BJ (cell line): ENCODE measurements at places on chromosomes 5 and 9.

GRCh38 chr5:40356248-40356647, 323.5 kb upstream of the PTGER4 start:
- DNase-seq = no peak

DNA sequence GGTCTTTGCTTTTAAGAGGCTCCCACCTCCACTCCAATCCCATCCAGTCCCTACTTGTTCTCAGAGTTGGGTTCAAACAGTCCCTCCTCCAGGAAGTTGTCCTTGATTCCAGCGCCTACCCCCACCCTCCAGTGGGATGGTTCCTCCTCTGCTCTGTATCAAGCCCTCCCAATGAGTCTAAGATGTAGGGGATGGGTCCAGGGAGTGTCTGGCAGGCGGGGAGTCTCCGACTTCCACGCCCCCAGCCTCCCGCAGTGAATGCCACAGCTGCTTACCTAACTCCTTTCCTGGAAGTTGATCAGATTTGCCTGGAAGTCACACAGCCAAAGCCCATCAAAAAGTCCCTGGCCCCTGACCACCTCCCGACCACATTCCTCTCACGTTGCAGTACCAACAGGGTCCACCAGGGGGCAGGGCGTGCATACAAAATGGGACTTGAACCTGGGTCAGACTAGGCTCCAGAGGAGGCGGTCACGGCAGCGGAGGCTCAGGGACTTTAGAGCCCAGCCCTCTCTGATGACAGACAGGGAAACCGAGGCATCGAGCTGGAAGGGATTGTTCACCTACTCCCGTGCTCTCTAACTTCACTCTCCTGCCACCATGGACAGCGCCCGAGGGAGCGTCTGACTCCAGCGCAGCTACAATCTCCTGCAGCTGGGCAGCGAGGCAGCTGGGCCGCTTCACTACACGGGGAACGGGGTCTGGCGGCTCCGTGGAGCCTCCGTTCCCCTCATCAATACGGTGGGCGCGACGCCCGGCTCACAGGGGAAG, 25.0 kb upstream of the TDRD7 start:
- DNase-seq = no peak

DNA sequence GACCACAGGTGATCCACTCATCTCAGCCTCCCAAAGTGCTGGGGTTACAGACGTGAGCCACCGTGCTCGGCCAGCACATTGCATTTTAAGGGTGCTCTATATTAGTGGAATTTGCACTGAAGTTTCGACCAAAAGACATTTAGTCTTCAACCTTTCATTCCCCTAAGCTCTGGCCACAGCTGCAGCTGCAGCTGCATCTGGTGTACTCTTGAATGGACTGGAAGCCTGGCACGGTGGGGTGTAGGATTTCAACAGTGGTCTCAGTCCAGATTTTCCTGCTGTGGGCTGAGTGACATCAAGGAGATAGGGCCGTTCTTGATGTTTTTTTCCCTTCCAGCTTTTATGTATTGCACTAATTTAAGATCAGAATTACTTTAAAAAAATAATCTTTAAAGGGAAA, 255.2 kb downstream of the PDZD2 start:
- DNase-seq = no peak

- DNase-seq = no peak
These were observed 39.2 kb upstream of the RAB3C start for GRCh38 chr5:58543723-58544122.

- no peak for DNase-seq
These were observed 208.3 kb downstream of the SPATA31D1 start for GRCh38 chr9:82196622-82197441.

- DNase-seq = no peak
These were observed 20.8 kb downstream of the PHF2 start for GRCh38 chr9:93597142-93597706.

DNA sequence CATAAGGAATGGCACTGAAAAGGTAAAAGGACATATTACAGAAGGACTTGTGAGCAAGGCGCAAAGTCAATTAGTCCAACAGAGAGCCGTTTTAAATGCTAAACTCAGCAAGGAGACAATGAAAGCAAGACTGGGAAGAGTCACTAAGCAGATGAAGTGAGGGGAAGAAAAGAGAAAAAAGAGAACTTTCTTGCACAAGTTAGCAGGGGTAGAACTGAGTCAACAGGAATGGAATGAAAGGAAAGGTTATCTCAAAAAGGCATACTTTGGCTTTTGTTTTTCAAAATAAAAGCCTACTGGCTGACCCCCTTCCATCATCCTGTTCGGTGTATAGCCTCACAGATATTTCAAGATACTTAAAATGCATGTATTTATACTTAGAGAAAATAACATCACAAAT, 75.0 kb downstream of the NR6A1 start:
- DNase-seq = no peak

DNA sequence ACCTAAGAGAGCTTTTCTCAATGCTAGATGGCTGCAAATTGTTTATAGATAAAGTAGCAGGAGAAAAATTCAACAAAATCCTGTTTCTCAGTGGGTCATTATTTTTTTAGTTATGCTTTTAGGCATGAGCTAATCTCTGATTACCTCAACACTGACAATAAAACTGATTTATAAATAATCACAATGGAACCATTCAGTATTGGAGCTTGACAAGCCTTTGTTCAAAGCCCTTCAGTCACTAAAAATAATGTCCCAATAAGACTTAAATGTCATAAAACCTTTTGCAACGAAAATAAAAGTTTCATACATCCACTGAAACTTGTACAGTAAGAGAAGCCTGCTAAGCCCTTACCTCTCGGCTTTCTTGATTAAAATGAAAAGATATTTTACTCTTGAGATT, 27.2 kb downstream of the PTPDC1 start:
- no peak for DNase-seq

DNA sequence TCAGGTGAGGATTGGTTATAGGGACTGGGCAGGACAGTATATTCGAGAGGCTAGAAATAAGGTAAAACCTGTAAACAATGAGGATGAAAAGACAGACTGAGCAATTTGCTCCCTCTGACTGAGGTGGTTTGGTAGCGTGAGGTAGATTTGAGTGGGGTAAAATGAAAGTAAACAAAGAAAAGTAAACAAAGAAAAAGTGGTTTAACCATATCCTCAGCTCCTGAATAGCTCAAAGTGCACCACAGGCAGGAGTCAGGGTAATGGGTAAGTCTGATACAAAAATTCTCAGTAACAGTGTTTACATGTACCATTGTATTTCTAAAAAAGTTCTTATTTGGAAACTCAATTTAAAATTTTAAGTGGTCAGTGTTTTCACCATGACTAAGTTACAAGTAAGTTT, 203.1 kb upstream of the ARRDC3 start:
- no peak for DNase-seq

- no peak for DNase-seq
These were observed 80.8 kb upstream of the ARAP3 start for GRCh38 chr5:141762790-141763368.

DNA sequence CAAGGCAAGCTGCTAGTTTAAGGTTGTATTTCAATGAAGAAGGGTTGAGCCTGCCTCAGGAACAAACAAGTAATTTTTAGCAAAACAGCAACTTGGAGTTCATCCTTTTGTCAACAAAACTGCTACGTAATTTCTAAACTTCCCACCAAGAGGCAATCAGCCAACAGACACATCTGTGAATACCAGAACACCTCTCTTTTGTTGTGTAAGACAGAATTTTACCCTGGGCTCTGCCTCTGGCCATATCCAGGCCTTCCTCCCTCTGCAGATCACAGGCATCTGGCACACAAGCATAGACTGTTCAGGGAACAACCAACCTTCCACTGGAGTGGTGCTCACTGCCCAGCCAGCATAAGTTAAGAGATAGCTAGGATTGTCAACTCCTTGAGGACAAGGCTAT, 409.0 kb downstream of the SPOCK1 start:
- no peak for DNase-seq

GRCh38 chr5:106862450-106863193, 808.1 kb downstream of the EFNA5 start:
- no peak for DNase-seq

GRCh38 chr9:123339666-123340510, 16.1 kb upstream of the CRB2 start:
- DNase-seq = no peak

- no peak for DNase-seq
These were observed 38.0 kb downstream of the PAX5 start for GRCh38 chr9:36995927-36996705.

- no peak for DNase-seq
These were observed 112.7 kb downstream of the RORB start for GRCh38 chr9:74609671-74610405.

GRCh38 chr5:88707216-88707965, 175.6 kb downstream of the MEF2C start:
- DNase-seq = no peak

DNA sequence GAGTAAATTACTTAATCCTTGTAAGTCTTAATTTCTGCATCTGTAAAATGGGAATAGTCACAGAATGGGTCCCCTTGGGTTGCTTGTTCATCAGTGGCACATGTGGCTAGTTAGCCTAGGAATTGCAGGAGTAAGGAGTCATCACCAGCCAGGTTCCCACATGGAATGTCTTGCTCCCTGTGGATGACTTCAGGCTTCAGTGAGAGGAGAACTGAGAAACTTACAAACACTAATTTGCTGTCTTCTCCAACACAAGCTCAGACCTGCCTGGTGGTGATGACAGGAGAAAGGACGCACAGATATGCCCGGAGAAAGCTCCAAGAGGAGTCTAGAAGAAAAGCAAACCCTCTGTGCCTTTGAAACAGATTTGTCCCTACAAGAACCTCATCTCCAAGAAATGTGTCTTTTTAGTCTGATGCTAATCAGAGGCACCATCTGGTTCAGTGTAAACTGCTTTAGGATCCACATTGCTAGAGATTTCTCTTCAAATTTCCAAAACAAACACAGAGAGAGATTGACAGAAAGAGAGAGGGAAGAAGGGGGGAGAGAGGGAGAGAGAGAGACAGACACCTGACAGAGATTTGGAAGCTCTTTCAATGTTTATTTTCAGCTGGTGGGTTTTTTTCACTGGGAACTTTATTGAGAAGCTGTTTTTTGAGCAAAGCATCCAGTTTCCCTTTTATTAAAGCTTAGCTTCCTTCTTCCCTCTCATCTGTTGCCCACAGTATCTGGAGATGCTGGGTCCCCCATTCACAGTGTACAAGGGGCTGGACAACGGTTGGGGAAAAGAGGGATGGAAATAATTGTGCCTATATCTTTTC, 128.3 kb downstream of the DOCK2 start:
- DNase-seq = no peak

DNA sequence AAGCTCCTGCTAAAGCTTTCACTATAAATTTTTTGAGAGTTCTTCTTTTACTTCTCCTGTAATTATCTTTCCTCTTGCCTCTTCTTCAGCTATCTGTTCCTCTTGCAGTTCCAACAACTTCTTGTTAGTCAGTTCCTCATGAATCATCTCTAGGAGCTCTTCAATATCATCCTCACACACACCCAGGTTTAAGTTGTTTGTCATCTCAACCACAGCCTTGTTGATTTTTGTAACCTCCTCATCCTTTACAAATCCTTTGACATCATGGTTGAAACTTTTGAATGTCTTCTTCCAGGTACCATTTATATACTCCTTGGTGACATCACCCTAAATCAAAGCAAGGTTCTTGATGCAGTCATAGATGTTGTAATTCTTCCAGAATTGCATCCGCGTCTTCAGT, 106.3 kb upstream of the MAMDC2 start:
- DNase-seq = no peak

- no peak for DNase-seq
These were observed 14.7 kb downstream of the ENC1 start for GRCh38 chr5:74625742-74626241.

DNA sequence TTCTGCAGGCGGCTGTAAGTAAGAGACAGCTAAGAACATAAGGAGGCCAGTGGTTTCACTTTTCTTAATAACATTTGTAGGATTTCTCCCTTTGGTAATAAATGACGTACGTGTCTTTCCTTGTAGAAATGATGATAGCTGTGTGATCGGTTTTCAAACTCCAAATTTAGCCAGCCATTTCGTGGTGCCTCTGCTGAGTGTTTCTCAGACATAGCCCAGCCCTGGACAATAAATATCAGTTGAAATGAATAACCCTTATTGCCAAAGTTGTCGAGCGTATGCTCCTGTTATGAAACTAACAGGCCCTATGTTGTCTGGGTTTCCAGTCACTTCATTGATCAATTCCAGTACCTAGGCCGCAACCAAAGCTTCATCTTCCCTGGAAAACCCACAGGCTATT, 75.0 kb upstream of the MSX2 start:
- DNase-seq = no peak

DNA sequence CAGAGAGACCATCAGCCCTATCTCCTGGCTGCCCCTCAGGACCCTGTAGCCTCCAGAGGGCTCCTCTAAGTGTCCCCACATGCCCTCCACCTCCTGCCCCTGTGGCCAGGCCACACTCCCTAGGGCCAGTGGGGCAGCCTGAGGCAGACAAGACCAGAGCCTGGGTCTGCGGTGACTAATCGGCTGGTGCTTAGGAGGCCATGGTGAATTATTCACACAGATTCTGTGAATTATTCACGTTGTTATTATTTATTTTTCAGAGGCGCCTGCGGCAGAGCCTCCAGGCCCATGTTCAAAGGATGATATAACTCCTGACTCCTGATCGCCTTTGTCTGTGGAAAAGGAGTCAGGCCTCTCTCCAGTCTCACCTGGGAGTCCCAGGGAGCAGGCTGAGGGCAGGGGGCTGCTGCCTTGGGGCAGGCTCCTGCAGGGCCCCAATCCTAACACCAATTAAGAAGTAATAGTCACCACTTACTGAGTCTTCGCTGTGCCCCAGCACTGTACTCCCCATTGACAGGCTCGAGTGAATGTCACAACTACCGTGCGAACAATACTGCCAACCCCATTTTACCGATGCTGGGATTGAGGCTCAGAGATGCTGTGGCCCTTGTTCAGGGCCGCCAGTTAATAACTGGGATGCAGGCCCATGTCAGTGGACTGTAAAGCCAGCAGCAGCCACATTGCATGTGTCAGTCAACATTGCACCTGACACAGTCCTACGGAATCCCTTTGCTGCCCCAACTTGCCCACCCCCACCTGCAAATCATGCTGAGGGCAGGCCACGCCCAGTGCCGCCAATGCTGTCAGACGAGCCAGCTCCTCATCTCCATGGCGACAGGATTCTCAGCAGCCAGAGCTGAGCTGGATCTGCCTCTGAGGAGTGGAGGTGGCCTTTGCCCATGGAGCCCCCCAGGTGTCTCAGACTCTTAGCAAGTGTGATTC, 94.9 kb downstream of the PCDH1 start:
- DNase-seq = no peak

DNA sequence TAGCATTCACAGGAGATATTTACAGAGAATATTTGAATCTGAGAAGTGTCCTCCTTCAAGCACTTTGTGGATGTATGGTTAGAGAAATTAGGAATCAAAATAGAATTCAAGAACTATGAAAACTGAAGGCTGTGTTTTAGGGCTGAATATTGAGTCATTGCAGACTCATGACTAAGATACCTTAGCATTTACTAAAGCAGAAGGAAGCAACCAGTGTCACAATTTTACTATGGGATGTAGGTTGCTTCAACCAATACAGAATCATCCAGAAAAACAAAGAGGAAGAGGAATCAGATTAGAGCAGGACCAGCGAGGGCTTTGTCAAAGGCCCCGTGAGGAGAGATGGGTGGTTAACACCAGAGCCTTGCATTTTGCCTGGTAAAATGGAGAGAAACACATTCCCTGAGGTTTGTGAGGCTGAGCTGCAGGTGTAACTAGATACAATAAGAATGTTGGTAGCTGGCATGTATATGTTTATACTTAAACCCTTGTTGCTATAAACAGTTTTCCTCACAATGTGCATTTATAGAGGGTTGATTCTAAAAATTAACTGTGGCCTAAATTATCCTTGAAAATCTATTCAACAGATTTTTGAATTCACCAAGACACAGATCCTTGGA, 518.1 kb downstream of the AGTPBP1 start:
- DNase-seq = no peak

GRCh38 chr5:149887622-149888183, 56.9 kb downstream of the PDE6A start:
- no peak for DNase-seq

GRCh38 chr5:78566747-78567425, 81.7 kb downstream of the LHFPL2 start:
- no peak for DNase-seq
